Stimulated activated CD4-positive, alpha-beta T cell treated with anti-CD3 and anti-CD28 coated beads, Interleukin-2, amount 100 ng/mL, for 24 hours (primary cell): ENCODE measurements at places on chromosomes 16 and 17.
A peak's percentile ranks its signal among the peaks of the same experiment; 100 is the strongest.

DNA sequence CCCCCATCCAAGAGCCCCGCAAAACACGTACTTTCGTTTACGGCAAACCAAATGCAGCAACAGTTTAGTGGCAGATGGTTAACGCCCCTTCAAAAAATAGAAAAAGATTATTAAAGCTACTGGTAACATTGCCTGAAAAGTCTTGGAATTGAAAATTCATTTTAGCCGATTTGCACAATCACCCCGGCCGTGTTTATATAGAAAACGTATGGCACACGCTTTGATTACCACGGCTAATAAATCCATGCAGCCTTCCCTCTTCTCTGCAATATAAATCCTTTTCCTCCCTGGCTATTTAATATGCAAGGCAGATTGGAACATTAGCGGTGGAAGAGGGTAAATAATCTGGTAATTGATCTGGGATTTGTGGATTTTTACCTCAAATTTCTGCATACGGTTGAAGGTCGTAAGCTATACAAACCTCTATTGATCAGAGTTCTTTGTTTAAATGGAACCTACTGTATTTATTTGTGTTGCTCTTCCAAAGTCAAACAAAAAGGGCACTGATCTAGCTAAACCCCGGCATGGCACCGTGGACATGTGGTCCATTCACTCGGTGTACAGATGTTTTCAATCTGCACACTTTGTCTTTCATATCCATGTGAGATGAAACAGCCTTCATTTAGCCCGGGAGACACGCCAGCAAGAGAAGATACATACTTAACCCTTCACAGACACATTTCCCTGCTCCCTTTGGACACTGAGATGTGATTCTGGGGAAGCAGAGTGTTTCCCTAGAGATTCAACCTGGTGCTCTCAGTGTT, 238.1 kb upstream of the MAF start:
- no peak for DNase-seq

- DNase-seq: no peak
Observed at GRCh38 chr16:19417640-19418039, at the start of gene TMC5. TMC5 (plus strand) TSS chr16:19417883; CDS start chr16:19440039, 22,156 bp downstream.

DNA sequence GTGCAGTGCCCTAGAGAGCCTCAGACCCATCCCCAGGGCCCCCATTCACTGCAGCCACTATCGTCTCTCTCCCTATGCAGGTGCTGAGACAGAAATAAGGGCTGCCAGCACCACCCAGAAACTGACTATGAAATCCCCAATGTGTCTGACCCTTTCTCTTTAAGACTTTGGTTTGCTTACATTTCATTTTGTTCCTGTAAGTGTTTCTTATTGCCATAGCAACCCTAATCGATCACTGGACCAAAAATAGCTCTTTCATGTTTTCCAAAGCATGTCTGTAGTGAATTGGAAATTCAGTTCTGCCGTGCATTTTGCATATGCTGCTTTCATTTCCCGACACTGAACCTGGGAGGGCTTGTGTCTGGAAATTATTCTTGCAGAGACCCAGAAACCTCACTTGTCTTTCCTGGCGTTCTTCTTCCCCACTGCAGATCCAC, 148.7 kb upstream of the NOL11 start:
- no peak for DNase-seq

- peak; percentile 84 for DNase-seq
Observed at GRCh38 chr17:65099941-65100315, 37.2 kb upstream of the RGS9 start.

GRCh38 chr17:3598078-3598477, 11.1 kb downstream of the TRPV1 start:
- no peak for DNase-seq

- DNase-seq: no peak
Observed at GRCh38 chr17:4014148-4014927, 50.1 kb upstream of the ATP2A3 start.

GRCh38 chr17:6913608-6914443, 82.0 kb upstream of the ALOX12 start:
- peak; percentile 86 for DNase-seq

DNA sequence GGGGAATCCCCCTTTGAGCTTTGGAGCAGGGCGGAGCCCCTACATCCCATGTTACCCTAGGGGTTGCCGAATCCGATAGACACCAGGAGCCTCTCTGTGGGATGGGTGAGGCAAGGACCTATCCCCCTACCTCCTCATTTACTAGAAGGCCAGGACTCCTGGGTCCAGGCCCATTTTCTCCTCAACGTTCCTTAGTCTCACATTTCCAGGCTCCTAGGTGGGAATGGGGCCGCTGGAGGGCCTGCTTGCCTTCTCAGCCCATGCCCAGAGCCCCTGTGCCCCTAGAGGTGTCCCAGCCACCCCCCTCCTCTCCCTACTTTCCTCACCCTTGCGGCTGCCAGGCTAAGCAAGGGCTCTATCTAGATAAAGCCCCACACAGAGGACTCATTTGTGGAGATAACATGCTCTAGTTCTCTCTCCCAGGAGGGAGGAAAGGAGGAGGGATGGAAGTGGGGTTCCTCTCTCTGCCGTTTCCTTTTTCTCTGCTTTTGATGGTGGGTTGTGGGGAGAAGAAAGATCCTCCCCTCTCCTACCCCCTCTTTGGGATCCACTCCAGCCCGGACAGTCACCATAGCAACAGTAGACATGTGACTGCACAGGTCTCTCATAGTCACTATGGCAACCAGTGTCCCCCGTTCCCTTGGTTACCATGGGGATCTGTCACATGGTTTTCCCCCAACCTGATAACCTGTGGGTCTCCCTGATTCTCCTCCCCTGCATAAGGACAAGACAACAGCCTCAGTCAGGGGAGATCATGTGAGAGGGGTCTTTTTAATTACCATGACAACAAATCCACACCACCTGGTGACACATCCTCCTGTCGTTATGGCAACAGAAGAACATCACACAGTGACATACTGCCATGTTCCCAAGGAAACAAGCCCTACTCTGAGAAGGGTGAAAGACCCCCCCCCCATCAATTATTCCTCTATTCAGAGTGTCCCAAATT, 5.2 kb downstream of the CACNA1G start:
- DNase-seq: no peak

DNA sequence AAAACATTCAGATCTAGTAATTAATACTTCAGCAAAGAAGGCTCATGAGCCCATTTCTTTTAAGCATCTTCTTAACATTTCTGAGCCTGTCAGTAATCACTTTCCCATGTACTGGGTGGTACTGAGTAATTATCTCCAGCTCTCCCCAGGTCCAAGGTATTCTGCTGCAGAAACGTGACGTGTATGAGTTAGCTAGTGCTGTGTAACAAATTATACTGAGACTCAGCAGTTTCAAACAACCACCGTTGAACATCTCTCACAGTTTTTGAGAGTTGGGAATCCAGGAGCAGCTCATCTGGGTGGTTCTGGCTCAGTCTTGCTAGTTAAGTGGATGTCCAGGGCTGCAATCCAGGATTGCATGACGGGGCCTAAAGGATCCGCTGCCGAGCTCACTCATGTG, 25.2 kb downstream of the C16orf95 start:
- DNase-seq: no peak

- DNase-seq: no peak
Observed at GRCh38 chr16:89039756-89040155, 53.9 kb upstream of the ACSF3 start.

DNA sequence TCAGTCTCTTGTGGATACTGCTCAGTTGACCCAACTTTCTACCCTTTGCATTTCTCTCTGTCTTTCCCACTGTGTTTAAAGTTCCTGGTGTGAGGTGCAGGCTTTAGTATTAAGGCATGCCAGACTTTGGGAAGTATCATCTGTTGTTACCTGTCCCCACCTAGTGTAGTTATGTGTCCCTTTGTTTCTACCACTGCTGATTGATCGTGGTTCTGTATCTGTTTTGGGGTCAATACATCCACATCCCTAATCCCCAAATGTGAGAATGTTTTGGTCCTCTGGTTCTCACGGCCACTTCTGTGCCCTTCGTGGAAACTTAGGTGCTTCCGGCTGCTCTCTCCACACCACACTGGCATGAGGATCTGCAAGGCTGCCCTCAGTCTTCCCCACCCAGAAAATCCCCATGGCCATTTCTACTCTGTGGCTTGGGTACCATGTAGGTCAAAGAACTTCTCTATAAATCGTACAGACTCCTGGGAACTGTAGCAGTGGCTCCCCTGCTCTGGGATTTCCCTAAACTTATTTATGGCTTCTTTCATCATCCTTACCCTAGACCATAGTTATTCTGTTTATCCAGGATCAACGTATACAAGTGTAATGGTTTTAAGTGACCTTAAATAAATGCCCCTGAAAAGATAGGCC, 443.2 kb downstream of the XYLT1 start:
- DNase-seq: no peak

- DNase-seq: no peak
Observed at GRCh38 chr16:9119795-9120194, 28.4 kb downstream of the HAPSTR1 start.

DNA sequence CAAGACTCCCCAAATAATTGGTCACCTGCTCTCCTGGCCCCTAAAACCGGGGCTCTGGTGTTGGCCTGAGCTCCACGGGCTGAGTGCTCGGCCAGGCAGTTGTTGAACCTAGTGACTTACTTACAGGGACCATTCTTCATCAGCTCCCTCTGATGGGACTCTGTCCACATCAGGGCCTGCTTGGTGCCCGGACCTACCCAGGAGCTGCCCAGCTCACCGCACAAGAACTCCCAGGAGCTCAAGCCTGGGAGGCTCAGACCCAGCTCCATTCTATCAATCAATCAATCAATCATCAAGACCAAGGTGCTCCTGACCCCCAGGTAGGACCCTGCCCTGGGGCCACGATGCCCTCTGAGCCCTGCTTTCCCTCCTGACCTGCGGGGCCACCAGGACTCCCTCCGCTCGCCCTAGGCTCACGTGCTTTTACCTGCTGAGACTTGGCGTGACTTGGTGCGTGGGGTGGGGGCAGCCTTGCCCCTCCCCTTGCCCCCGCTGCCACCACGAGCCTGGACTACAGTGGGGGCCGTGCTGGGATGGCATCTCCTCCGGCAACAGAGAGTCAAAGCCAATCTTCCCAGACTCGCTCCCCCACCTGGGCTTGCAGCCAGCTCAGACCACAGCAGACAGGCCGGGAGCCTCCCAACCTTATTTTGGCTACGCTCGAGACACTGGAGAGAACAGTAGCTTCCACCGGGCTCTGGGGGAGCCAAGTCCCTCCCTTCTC, 15.7 kb downstream of the IL34 start:
- no peak for DNase-seq

DNA sequence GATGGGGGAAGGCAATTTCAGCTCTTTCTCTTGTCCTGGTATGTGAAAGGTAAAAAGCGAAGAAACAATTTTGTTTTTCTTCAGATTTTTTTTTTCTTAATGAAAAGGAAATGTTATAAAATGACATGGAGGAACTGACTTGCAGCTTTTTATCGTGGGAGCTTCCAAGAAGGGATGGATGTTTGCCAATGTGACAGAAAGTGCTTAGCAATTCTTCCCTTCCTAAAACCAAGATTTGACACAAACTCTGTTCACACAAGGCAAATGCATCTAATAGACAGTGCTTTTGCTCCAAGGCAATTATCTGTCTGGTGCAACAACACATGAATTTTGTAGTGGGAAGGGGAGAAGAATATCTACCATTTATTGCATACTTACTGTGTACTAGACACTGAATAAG, 988.5 kb downstream of the CDH11 start:
- DNase-seq: no peak

- no peak for DNase-seq
Observed at GRCh38 chr16:23863511-23864422, 28.0 kb downstream of the PRKCB start.

GRCh38 chr16:22369221-22369811, 5.1 kb downstream of the CDR2 start:
- DNase-seq: no peak

GRCh38 chr17:80426671-80427326, 11.8 kb downstream of the ENDOV start:
- DNase-seq: peak; percentile 90

DNA sequence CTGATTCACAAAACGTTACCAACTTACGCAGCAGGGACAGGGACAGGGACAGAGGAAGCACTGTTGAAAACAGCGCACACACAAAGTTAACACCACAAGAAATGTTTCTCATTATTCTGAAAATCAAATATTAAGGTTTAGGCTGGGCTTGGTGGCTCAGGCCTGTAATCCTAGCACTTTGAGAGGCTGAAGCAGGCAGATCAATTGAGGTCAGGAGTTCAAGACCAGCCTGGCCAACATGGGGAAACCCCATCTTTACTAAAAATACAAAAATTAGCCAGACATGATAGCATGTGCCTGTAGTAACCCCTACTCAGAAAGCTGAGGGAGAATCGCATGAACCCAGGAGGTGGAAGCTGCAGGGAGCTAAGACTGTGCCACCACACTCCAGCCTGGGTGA, 4.2 kb downstream of the CYTH1 start:
- no peak for DNase-seq

GRCh38 chr16:89374393-89374960, 115.9 kb downstream of the ANKRD11 start:
- DNase-seq: no peak

DNA sequence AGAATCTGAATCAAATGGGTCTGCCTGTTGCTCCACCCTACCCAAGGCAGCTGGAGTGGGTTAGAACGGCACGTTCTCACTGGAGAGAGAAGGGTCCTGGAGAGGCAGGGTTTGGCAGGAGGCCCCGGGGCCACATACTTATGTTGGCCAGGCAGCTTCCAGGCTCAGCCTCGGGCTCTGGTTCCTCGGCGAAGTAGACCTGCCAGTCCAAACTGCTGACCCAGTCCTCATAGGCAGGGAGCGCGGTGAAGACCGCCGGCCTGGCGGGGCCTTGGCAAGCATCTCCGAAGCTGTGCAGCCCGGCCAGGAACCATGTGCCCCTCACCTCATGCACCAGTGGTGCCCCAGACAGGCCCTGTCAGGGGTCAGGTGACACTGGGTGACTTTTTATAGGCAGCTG, 4.8 kb downstream of the PRSS53 start:
- DNase-seq: no peak

DNA sequence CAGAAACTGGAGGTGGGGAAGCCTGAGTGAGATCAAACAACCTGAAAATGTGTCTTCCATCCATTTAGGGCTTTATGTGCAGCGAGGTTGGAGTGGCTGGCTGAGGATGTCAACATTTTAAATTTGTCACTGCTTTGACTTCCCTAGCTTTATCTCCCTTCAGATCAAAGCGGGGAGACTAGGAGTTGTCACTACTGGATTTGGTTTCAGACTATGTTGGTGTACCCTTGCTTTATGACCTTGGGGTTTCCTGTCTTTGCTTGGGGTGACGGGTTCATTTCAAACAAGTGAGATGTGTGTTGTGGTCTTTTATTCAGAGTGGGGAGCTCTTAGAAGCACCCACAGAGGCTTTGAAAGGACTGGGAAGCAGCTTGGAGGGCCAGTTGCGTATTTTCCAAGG, 25.6 kb downstream of the MSI2 start:
- no peak for DNase-seq

- no peak for DNase-seq
Observed at GRCh38 chr17:63644846-63645245, 22.6 kb downstream of the MAP3K3 start.
